ENCODE measurements at places on chromosomes 5 and 9. TPM values are rescaled to one million over a fixed set of nuclear protein-coding genes. Genes with fewer than 3 reads are reported as not detected.
A peak's percentile ranks its signal among the peaks of the same experiment; 100 is the strongest.

Gene SLC25A2
- polyA plus RNA-seq, result not detected

DNA sequence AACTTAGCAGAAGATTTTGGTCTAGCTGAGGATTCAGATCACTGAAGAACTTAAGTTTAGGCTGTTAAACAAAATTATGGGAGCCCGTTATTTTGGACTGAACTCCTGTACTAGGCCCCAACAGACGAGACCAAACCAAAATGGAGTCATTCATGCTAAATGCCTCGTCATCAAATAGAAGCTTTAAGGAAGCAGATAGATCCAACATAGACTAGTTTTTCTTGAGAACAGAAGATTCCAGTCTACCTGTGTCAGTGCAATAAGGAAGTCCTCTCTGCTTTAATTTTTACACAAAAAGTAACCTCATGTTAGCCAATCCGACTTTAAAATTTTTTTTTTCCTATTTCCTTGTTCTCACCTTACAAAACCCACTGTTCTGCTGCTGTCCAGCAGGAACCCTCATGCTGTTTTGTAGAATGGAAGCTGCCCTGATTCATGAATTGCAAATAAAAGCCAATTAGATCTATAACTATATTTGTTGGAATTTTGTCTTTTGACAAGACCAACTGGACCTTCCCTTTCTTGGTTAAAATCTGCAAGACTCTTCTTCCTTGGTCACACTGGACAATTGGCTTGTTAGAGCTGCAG lies 29.0 kb upstream of the GOLM1 start:
- DNase-seq, result no peak

DNA sequence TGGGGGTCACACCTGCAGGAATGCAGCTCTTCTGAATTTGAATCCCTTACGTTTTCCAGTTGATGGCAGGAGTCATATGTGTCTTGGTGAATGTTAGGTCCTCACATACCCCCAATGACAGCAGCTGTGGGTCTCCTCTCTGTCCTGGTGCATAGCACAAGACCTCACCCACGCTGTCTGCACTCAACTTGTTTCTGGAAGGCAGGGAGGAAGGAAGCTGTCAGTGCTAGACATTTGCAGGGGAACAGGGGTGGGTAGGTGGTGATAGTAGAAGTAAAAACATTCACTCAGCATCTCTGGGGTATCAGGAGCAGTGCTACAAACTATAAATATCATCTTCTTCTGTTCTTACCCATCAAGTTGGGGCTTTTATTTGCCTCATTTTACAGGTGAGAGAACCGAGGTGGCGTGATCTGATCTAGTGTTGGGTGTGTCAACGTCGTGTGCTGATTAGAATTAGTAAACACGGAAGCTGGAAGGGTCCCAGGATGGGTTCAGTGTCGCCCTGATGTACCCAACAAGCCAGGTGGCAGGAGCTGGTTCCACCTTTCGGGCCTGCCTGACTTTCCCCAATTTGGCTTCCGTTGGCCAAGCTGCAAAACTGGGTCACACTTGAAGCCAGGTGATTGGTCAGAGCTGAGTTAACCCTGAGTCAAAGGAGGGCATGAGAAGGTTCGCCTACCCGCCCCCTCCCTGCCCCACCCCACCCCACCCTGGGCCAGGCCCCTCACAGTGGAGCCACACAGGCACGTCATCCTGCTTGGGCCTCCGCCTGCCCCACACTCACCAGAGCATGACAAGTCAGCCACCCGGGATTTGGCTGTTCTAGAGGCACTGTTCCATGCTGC lies 15.8 kb downstream of the ERGIC1 start:
- no peak for DNase-seq

Gene MARCOL
- not detected for polyA plus RNA-seq

Gene PCDHB15
- polyA plus RNA-seq, result 19.3 TPM

GRCh38 chr5:107331882-107332281 lies 338.9 kb downstream of the EFNA5 start:
- peak; percentile 61 for DNase-seq

Gene DNAI1
- polyA plus RNA-seq, result 2.2 TPM

GRCh38 chr9:38019731-38020130 lies 49.3 kb downstream of the SHB start:
- no peak for DNase-seq

DNA sequence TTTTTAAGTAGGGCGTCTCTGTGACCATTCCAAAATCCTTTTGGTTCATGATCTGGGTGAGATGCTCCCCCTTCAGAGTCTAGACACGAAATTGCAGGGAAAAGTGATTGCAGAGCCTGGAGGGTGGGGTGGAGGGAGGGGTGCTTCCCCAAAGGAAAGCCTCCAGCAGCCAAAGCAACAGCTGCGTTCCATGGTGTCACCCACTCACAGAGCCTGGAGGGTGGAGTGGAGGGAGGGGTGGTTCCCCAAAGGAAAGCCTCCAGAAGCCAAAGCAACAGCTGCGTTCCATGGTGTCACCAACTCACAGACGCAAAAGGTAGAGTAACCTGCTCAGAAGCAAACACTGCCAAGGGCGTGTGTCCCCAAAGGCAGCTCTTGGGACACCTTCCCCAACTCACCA lies 22.6 kb downstream of the SLC6A18 start:
- DNase-seq, result no peak

GRCh38 chr9:750249-750967 lies 91.1 kb upstream of the DMRT1 start:
- no peak for DNase-seq

GRCh38 chr9:91150998-91151717 lies 210.6 kb downstream of the AUH start:
- DNase-seq, result no peak

DNA sequence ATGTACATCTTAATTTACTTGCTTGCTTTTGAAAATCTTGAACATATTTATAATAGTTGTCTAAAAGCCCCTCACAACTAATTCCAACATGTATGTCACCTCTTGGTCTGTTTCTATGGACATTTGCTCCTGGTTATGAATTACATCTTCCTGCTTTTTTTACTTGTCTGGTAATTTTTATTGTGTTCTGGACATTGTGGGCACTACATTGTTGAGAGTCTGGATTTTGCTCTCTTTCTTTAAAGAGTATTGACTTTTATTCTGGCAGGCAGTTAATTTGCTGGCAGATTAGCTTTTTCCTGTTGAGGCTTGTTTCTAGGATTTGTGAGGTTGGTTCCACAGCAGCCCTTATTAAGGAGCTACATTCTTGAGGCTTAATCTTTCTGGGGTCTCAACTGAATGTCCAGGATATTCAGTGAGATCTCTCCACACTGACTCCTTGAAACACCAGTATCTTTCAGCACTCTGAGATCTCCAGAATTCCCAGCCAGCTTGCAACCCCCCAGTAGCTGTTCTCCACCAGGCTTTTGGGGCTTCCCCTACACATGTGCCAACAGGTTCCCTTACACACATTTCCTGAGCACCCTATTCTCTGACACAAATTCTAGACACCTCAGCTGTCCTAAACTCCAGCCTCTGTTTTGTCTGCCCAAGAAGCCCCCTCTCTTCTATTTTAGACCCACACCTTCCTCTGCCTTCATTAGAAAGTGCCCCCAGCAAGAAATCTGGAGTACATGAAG lies 27.4 kb downstream of the KIAA1191 start:
- no peak for DNase-seq

GRCh38 chr9:94212091-94212490 lies 47.0 kb upstream of the ZNF169 start:
- DNase-seq, result peak; percentile 14

Gene PCDHB8
- polyA plus RNA-seq, result 8.7 TPM

DNA sequence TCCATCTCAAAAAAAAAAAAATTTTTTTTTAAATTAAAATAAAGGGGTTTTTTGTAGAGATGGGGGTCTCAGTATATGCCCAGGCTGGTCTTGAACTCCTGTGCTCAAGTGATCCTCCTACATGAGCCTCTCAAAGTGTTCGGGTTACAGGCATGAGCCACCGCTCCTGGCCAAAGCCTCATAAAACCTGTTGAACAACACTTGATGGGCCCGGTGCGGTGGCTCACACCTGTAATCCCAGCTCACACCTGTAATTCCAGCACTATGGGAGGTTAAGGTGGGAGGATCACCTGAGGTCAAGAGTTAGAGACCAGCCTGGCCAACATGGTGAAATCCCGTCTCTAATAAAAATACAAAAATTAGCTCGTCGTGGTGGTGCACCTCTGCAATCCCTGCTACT lies 7.7 kb upstream of the NPM1 start:
- DNase-seq, result no peak

DNA sequence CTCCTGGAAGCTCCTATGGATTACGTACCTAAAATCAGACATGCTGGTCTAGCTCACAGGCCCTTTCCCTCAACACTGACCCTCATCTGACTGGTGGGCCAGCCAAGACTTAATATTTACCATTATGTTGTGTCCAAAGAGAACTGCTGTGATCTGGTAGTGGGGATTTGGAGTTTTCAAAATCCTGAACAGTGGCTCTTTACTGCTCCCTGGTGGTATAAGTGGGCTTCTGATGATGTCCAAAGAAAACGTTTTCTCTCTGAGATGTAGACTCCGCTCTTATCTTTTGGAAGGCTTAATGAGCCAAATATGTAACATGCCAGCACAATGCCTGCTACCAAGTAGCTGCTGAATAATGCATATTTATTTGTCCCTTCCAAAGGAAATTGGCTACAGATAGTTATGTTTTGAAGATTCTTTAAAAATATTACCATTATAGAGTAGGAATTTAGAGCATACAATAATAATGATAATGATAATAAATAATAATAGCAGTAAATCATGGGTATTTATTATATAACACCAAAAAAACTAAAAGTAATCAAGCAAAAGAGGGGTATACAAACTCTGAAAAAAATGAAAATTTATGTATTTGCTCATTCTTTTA lies 406.6 kb upstream of the TNC start:
- peak; percentile 84 for DNase-seq

Gene RELL2
- 2.3 TPM for polyA plus RNA-seq

DNA sequence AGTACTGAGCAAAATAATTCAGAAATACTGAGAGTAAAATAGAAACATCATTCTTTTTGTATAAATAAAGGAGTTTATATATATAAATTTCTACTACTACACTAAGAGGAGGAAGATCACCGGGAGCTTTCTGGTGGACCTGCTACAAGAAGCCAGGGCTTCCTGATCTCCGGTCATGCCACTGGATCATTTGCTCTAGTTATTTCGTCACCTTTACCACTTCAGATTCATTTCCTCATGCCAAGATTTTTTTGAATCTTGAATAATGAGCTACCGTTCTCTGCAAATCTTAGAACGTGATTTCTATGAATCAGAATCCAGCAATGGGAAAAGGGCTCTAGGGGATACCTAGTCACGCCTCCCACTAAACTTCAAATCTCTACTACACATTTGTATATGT lies 51.9 kb upstream of the TBC1D9B start:
- no peak for DNase-seq

Gene TAF9
- polyA plus RNA-seq, result 104 TPM

Gene GPR150
- 0.35 TPM for polyA plus RNA-seq

DNA sequence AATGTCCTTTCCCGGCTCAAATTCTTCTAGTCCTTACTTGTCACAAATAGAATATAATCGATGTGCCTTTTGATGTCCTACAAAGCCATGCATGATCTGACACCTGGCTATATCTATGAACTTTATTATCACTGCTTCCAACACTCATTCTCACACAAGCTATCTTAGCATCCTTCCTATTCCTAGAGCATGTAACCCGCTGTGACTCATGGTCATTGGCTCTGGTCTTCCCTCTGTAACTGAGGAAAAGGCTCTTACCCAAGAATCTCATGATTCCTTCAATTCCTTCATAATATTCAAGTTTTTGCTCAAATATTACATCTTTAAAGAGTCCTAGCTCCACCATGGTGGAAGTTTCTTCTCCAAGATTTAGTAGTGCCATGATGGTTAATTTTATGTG lies 480.0 kb upstream of the PAPPA start:
- DNase-seq, result no peak

DNA sequence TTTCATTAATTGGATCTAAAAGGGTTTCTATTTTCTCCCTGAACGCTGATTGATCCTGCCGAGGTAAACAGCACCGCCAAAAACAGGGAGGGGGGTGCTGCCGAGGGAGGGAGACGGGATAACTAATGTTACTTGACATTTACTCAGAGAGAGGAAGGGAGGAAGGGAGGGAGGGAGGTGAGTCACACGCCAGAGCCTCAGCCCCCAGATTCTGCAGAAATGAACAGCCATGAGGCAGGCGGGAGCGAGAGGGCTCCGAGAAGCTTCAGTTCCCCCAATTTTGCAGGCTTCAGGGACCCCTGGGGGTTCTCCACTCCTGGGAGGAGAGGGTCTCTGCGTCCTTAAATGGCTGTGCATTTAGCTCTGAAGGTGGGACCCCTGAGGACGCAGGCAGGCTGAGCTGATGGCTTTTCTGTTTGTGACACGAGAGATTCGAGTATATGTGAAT lies 59.1 kb upstream of the IER5L start:
- no peak for DNase-seq

- DNase-seq, result no peak
Observed at GRCh38 chr5:90488791-90489190, 14.1 kb downstream of the POLR3G start.

- no peak for DNase-seq
Observed at GRCh38 chr9:82406456-82407085, 418.0 kb downstream of the SPATA31D1 start.

DNA sequence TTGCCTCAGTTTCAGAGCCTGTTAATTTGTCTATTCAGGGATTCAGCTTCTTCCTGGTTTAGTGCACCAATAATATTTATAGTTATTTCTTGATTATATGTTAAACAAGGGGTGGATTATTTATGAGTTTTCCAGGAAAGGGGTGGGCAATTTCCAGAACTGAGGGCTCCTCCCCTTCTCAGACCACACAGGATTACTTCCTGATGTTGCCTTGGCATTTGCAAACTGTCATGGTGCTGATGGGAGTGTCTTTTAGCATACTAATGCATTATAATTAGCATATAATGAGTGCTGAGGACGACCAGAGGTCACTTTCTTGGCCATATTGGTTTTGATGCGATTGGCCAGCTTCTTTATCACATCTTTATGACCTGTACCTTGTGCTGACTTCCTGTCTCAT lies 6.2 kb upstream of the DTWD2 start:
- DNase-seq, result no peak

- DNase-seq, result no peak
Observed at GRCh38 chr5:175684931-175685330, 27.1 kb downstream of the HRH2 start.

GRCh38 chr5:98576275-98576674 lies 197.2 kb upstream of the RGMB start:
- no peak for DNase-seq

GRCh38 chr5:19104948-19105347 lies 883.1 kb downstream of the CDH18 start:
- no peak for DNase-seq

DNA sequence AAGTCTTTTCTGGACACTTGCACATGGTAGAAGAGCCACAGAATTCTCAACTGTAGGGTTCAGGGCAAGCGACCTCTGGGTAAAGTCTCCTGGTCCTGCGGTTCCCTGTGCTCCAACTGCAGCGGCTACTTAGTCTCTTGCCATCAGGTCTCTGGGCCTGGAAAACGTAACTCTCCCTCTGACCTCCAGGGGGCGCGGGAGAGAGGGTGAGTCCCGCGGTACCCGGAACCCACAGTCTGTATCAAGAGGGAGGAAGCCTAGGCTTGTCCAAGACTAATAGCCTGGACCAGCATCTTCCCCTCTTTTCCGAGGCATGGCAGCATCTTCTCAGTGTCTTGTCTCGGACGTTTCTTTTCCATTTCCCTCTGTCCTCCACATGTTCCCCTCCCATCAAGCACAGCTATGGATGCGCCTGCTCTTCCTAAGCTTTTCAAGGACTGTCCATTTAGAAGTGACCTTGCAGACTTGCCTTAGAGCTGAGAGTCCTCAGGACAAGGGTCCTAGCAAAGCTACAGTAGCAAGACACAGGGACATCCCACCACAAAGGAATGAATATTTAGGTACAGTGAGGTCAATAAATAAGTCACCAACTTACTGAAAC lies 59.3 kb downstream of the FSTL4 start:
- DNase-seq, result peak; percentile 75

Data from cardiac muscle cell (in vitro differentiated cells and primary cell).